ENCODE measurements at places on chromosomes 1 and 21.
A peak's percentile ranks its signal among the peaks of the same experiment; 100 is the strongest.

DNA sequence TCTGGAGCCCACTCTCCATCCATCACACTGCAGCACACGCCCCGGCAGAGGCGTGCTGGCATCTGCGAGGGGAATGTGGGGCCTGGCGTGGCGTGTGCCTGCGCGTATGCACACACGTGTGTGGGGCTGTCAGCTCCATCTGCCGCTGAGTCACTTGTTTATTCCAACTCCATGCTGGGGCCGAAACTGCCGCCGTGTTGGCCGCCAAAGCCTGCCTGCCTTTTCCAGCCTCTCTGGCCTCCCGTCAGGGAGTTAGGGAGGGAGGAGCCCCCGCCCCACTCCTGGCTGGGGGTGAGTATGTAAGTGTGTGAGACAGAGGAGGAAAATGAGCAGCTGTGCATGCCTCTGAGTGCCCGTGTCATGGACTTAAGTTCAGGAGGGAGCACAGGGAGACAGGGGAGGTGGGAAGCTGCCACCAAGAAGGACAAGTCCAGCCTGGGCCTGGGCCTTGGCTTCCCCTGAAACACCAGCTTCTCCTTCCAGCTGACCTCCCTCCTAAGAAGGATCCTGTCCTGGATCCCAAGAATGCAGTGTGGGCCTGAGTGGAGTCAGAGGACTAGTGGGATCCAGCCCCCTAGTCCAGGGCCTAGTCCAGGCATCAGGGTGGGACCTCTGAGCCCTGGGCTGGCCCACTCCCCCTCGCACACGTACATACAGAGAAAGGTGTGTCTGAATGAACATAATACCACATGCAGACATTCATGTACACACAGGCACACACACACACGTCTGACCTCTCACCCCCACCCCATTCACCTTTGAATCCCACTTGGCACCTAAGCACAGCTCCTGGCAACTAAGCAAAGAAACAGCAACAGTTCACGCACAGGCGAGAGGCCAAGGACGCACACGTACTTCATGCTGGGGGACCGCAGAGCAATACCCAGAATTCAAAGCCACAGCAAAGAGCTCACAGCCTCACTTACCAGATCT, 24.7 kb downstream of the MEF2D start:
- DNase-seq: peak; percentile 92

DNA sequence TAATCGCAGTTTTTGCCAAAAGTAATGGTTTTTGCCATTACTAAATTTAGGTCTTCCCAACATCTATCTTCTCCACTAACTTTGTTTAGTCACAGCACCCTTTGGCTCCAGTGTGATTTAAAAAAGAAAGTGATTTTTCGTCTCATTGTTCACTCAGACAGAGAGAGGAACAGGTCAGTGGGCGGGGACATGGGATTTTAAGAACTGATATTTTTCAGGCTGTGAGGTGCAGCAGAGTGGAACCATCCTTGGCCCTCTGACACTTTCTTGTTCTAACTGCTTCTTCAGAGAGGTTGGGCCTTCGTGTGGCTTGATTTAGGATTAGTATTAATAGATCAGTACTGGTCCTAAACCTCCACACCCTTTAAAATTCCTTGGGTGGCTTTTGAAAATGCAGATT, 38.8 kb downstream of the CASQ2 start:
- no peak for DNase-seq

DNA sequence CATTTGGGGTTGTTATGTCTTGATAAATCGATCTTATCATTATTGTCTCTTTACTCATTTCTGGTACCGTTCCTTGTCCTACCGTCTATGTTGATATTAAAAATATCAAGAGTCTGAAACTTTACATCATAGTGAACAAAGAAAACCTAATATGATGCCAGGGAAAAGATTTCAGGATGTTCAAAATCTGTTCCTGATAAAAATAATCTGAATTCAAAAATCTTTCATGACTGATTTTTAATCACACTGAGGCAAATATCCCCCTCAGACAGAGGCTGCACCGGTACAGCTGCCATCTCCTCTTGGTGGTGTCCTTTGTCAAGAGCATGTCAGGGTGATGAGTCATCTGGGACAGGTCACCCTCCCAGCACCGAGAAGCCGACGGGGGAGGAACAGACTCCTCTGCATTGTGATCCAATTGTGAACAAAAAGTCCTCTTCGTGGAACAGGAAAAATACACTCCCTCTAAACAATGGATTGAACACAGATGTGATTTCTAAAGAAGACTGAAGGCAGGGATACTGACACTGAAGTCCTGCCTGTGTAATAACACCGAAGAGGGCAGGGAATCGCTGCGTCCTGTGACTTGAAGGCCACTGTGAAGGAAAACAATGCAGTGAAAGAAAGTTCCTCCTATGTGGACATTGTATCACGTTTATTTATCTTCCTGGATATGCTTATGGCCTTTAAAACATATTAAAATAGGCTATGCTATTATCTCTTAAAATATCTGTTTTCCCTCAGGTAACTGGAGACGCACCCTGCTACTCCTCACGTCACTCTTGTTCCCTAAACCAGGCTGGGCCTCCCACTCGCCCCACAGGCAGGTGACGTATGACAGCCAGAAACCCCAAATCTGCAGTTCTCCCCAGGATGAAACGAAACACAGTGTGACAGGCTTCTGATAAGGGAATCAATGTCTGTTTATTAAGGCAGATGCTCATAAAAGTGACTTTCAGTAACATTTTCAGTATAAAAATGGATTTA, 4.3 kb upstream of the SPATC1L start:
- peak; percentile 45 for DNase-seq

- DNase-seq: no peak
Measured at GRCh38 chr1:149843431-149844041, 55.8 kb upstream of the BOLA1 start.

DNA sequence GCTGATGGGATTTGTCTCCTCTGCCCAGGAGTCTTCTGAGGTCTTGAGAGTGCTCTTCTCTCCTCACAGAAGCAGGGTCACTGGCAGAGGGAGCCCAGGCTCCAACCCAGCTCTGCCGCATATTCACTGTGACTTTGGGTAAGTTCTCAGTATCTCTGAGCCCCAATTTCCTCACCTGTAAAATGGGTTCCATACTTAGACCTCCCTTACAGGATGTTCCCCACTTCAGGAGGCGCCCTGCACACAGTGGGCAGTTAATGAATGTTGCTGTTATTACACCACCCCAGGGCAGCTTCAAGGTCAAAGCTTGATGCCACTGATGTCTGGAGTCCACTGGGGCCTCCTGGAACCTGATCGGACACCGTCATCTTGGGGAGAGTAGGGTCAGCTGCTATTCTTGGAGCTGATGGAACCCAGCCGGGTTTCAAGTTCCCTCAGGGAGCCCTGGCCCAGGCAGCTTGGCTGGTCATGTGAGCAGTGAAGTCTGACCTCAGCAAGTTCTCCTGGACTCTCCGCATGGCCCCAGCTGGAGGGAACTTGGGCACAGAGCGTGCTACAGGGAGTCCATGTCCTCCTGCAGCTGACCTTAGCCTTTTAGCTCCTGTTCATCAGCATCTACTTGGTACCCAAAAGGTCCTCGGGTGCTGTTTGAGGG, 21.8 kb downstream of the COA7 start:
- peak; percentile 33 for DNase-seq

DNA sequence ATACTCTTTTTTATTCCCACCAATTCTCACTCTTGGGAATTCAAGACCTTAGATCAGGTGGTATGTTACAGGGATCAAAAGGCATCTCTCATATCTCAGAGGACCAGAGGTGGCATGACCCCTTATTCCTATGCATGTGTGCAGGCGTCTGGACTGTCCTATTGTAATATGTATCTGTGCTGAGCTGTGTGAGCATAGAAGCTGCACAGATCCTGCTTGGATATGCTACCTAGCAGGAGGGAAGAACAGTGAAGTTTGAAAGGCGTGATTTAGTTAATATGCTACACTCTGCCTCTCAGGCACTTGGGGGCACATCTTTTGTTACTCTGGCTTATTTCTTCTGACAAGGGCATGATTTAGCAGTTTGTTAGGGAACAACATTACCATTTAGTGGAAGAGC, 86.7 kb upstream of the ZRANB2 start:
- no peak for DNase-seq

GRCh38 chr1:205530116-205530515, 25.6 kb downstream of the CDK18 start:
- DNase-seq: no peak

DNA sequence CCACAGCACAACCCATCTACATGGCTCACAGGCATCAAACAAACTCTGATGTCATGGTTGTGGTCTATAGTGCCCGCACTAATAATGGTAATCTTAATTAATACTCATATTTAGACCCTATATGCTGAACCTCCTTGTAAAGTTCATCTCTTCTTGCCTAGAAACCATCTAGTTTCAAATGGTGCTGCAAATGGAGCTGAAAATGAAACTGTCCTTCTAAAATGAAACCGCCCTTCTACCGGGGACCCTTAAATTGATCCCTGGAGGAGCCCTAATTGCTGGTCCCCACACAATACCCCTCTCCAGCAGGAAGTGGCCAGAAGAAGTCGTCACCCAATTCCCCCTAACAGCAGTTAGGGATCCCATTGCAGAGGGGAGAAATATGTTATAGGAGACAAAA, 612.6 kb downstream of the MRPL39 start:
- no peak for DNase-seq

DNA sequence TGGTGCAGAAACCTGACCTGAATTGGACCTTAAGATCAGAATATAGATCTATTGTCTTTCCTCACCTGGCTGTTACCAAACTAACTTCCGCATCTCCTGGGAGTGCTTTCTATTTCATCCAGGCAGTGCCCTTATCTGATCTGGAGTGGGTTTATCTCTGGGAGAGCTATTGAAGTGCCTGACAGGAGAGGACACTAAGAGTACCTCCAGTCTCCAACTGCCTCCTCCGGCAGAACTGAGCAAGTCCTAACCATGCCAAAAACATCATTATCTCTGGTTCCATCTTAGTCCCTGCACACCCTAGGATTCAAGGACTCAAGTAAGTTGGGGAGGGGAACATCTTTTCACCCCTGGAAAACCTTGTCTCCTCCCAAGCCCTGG, 12.4 kb upstream of the KCNJ15 start:
- no peak for DNase-seq

GRCh38 chr1:156905651-156906050, 12.1 kb downstream of the PEAR1 start:
- no peak for DNase-seq

DNA sequence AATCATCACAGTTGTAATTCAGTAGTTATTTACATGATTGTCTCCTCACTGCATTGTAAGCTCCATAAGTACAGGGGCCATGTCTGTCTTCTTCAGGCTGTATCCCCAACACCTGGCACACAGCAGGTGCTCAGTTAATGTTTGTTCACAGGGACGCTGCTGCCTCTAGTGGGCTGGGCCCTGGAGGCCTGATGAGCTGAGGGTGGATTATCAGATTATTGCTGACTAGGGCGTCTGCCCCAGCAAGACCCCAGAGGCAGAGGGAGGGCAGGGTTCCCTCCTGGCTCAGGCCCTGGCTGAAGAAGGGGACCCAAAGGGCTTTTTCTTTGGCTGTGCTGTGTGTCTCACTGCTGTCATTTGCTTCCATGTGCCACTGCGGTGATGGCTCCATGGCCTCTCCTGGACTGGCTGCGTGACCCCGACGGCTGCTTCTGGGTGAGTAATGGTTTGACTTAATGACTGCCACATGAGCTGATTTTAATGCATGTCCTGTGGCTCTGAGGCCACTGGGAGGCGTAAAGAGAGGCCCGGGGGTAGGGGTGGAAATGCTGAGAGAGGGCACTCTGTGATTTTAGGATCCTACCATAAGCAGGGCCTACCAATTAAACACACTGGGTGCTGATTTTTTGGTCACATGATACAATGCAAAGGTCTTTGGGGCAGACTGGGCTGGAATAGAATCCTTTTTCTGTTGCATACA, 20.8 kb upstream of the EPB41 start:
- DNase-seq: no peak

DNA sequence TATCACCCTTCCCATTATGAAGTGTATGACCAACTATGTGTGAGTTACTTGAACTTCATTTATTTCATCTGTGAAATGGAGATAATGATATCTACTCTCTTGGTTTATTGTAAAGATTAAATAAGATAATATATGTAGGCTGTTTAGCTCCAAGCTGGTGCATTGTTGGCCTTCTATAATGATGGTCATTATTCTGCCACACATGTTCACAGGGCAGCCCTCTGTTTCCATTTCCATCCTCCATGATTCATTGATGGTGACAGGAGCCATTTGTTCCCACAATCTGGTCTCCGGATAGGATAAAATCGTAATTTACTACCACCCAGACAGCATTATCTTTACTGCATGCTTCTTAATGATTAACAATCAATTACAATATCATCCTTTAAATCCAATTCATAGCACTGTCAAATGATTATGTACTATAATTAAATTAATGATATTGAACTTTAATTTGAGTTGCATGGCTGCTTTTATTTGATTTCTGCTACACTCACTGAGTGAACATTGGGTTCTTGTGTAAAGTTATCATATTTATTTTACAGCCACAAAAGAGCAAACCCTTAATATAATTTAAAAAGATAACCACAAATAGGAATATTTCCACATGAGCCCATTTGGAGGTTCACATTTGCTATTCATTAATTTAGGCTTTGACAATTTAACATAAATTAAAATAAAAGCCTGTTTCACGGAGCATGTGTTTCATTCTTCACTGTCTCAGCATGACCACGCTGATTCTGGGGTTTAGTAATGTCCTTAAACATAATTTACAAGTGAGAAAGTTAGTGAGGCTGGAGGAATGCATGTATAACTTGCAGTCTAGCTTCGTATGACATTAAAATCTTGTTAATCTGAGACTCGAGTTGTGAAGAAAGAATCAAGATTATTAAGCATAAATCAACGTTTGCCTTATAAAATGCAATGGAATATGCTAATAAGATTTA, 596.4 kb upstream of the ZRANB2 start:
- no peak for DNase-seq
